ENCODE measurements at places on chromosomes 6 and 20.

- DNase-seq = no peak
Observed at GRCh38 chr6:6689400-6690143, 101.1 kb downstream of the LY86 start.

DNA sequence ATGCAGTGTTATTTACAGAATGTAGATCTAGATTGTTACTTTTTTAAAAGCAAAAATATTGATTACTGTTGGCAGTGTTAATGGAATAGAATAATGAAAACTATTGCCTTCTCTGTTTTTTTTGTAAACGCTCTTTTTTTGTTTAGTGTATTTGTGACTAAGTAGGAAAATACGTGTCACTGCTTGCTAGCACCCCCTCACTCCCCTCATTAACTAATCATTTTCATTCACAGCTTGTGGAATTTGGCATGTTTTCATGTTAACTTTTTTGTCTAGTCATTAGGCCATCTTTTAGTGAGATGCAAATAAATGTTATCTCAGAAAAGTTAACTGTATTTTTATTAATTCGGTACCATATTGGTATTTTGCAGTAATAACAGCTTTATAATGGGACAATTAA, 29.8 kb downstream of the ADGRG6 start:
- no peak for DNase-seq

GRCh38 chr6:10746915-10747250, 722 bp upstream of the TMEM14B start:
- DNase-seq = no peak

GRCh38 chr20:23303325-23304102, 47.1 kb upstream of the NXT1 start:
- no peak for DNase-seq

- DNase-seq = no peak
Observed at GRCh38 chr6:42505385-42505718, 53.6 kb upstream of the TRERF1 start.

DNA sequence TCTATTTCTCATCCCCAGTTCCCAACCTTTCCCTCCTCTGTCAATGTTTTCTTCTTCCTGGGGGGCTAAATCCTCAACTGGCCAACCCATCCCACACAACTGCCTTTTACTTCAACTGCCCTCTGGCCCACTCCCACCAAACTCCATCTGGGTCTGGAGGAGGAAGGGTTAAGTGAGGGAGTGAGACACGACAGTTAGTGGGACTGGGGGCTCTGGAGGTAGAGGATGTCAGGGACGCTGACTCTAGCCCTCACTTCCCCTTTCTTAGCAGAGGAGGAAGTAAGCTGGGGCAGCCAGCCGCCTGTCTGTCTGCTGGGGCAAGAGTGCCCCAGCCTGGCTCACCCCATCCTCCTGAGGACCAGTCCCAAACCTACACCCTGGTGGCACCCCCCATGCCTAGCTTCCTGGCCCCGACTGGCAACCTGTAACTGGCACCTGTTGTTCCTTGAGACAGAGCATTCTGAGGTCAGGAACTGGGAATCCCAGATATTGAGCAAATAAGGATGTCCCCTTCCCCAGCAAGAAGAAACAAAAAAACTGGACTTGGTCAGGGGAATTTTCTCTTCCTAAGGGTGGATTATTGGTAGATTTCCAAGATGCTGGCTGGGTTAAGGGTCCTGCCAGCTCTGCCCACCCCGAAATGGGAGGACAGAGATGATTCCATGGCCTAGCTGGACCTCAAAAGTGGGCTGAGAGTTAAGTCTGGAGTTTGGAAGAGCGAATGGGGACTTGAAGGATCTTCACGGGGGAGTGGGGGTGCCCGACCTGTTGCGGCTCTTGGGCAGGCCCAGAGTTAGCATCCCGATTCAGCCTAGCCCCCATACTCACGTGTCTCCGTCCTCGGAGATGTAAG, 971 bp downstream of the NFKBIE start:
- DNase-seq = peak; percentile 29

DNA sequence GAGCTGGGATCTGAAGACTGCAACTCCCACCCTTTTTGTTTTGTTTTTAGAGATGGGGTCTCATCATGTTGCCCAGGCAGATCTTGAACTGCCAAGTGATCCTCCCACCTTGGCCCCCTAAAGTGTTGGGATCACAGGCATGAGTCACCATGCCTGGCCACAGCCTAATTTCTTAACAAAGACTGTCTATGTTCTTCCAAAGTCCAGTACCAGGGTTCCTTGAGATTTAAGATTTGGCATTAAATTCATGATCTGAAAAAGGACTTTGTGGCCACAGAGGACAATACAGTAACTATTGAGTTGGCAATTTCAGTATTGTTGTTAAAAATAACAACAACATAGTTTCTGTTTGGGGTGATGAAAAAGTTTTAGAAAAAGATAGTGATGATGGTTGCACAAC, 28.7 kb upstream of the BEND3 start:
- DNase-seq = no peak

DNA sequence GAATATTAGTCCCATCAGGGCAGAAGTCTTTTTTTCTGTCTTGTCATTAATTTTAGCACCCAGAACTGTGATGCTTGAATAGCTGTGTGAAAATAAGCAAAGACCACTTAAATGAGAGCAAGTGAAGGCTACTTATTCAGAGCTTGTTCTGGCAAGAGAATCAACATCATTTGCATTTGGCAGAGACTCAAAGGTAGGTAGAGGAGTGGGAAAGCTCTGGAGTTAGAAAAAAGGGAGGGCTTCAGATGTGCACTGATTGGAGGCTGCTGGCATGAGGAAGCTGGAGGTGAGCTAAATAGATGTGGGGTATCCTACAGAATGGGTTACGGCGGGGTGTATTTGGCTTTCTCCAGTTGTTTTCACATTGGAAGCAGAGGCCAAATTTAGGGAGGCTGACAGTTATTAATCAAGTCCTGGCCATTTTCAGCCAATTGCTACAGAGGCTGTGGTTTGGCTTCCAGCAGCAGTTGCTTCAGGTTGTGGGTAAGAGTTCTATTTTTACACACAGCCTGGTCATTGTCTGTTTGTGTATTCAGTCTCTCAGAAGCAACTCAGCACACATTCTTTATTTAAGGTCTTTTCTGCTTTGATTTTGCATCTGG, 254.3 kb downstream of the BTBD3 start:
- DNase-seq = no peak

GRCh38 chr6:102553214-102553613, 1159.7 kb downstream of the GRIK2 start:
- DNase-seq = no peak
